Adrenal gland (tissue), 19 donors: ENCODE measurements at places on chromosomes 7 and 10. TPM values are rescaled to one million over a fixed set of nuclear protein-coding genes. Genes with fewer than 3 reads are reported as not detected.

The CLEC2L gene
- total RNA-seq, result not detected

The TBXAS1 gene
- 32.0 TPM for total RNA-seq

The TRUB1 gene
- total RNA-seq, result 52.0 TPM

The SMO gene
- 8.9 TPM for total RNA-seq

The SPDYE6 gene
- total RNA-seq, result not detected

The PLCE1 gene
- total RNA-seq, result 3.4 TPM

The PALD1 gene
- 16.2 TPM for total RNA-seq

The TUBB8 gene
- total RNA-seq, result not detected
